ENCODE measurements at places on chromosomes 2 and 18.

DNA sequence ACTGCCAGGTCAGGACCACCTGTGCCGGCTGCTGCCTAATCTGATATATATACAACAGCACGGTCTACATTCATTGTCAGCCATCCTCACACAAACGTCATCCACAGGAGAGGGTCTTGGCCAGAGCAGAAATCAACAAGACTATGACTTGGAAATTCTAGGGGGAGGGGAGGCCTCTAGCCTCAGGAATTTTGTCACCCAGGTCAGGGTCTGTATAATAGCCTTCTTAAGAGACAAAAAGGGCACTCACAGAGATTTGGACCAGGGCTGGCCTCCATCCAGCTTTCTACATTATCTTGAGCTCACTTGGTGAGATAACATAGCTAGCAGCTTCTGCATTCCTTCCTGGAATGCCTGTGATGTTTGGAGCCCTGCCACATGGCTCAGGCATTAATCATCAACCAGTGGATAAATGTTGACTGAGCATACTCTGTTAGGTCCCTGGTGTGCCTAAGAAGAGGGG lies 50.4 kb upstream of the CTIF start:
- no peak for DNase-seq

- no peak for DNase-seq
These were observed 521 bp downstream of the MYCN start for GRCh38 chr2:15940661-15941480.

- peak; percentile 76 for DNase-seq
These were observed 1.1 kb upstream of the WBP1 start for GRCh38 chr2:74457129-74457548.

- no peak for DNase-seq
These were observed 378.4 kb upstream of the PIK3C3 start for GRCh38 chr18:41576643-41577042.

DNA sequence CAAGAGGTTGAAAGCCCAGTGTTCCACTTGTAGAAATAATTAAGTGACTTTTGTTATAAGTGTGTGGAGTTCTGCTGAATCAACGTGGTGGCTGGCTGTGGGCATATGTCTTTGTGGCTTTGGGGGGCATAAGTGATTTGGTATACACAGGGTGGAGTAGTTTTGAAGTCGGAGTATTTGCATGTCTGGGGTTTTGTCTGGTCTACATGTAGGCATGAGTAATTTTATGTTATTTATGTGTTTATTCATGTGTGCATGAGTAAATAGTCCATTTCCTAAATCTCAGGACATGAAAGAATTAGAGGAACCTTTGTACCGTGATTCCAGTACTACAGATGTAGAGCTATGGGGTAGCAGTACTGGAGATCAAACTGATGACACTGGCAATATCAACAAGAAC lies 179.7 kb downstream of the DYSF start:
- DNase-seq: no peak

GRCh38 chr2:112758711-112759110 lies 5.7 kb downstream of the CKAP2L start:
- DNase-seq: no peak

DNA sequence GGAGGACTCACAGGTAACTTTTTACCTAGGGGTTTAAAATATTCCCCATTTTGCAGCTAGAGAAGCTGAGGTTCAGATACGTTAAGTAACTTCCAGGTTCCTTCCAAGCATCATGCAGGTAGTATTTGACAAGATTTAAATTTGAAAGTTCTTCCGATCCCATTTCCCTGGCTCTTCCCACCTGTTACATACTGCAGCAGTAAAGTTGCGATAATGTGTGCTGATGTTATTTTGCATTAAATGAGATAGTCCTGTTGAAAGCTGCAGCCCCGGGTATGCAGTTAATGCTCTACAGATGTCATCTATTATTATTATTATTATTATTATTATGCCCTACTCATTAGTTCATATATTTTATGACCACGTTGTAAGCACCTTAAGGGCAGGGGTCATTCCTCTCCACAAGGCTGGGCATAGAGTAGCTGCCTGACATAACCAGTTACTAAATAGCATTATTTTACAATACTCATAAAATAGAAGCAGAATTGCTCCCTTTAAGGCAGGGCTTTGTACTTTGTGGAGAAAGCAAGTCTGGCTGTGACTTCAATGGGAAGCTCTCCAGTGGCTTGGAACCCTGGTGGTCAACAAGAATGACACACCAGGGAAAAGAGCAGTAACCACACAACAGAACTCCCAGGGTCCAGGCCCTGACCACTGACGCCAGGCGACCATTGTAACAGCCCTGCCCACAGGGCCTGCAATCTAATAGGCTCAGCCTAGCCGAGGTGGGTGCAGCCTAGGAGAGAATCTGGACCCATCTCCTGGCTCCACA lies 112.0 kb upstream of the STPG4 start:
- DNase-seq: no peak

GRCh38 chr2:14219306-14219705 lies 413.2 kb upstream of the LRATD1 start:
- DNase-seq: no peak

DNA sequence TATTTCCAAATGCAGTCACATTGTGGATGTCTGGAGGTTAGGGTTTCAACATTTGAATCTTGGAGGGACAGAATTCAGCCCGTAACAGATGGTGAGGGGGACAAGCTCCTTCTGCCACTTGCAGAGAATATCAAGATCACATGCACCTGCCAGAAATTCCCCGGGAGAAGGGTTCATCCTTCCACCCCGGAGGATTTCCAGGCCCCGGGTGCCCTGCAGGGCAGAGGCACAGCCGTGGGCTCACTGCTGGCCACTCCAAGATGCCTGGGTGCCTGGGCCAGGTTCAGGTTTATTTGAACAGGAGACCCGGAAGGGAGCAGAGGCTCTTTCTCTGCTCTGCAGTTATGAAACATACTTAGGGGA lies 38.2 kb upstream of the MGAT4A start:
- no peak for DNase-seq

DNA sequence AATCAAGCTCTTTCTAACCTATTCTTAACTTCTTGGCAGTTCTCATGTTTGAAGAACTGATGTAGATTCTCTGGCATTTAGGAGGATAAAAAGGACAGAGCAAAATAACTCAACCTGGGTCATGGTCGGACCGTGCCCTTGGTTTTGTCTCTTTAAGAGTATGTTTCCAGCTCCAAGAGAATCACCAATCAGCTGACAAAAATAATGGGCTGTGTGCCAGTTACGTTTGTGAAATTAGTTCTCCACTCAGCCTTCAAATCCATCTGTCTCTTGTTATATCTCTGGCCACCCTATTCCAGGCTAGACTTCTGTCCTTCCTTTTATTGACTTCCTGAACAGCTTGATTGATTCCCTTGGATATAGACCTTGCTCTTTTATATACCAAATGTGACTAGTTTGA lies 225.7 kb downstream of the EPHA4 start:
- DNase-seq: no peak
